ENCODE measurements at places on chromosomes 7 and 10. TPM values are rescaled to one million over a fixed set of nuclear protein-coding genes. Genes with fewer than 3 reads are reported as not detected.

Gene OR2A12
- total RNA-seq = not detected

Gene SPDYE2B
- total RNA-seq = not detected

Gene RNF32
- 0.80 TPM for total RNA-seq

Gene PTF1A
- total RNA-seq = not detected

Gene OR13A1
- not detected for total RNA-seq

Gene ATP5F1C
- 127 TPM for total RNA-seq

Gene SEMA4G
- total RNA-seq = 1.7 TPM

Gene SEMA3C
- total RNA-seq = 0.94 TPM

Gene MAGI2
- 0.09 TPM for total RNA-seq

Gene LMBR1
- total RNA-seq = 66.1 TPM

Gene GRM3
- not detected for total RNA-seq

Gene C10orf67
- total RNA-seq = not detected
